Activated T-helper 1 cell treated with anti-CD3 and anti-CD28 coated beads, Interleukin-2, amount 50 U/mL, for 16 hours (primary cell): ENCODE measurements at places on chromosomes 16 and 17.
A peak's percentile ranks its signal among the peaks of the same experiment; 100 is the strongest.

DNA sequence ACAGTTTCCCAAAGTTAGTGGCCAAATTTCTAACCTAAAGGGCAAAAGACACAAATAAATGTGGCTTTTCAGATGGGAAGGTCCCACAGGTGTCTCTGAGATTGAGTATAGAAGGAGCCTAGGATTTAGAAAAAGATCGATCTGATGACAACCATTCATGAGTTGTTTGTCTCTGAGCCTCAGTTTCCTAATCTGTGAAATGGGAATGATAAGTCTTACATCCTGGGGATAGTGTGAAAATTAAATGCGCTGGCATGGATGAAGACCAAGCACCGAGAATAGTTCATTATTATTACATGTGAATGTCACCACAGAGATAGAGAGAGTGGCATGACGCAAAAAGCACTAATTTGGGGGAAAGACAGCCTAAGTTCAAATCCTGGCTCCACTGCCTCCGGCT, 7.2 kb downstream of the CDH5 start:
- no peak for DNase-seq

DNA sequence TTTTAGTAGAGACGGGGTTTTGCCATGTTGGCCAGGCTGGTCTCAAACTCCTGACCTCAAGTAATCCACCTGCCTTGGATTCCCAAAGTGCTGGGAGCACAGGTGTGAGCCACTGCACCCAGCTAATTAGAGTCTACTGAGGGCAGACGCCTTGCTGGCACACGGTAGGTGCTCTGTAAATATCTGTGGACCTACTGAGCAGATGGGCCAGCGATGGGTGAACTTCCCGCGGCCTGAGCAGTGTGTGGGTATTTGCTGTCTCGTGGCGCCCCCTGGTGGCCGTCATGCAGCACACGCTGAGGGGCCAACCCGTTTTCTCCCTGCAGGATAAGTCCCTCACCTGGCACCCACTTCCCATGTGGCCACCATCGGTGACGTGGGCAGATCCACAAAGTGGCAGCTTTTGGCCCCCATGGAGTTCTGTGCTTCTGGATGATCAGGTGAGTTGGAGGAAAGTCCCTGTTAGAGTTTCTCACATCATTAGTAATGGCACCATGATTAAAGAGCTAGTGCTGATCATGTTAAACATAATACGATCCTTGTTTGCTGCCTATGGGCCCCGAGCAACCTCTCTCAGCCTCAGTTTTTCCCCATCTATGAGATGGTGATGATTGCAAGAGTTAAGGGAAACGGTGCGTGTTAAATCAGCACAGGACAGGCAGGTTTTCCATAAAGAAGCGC, 40.7 kb downstream of the ZDHHC7 start:
- DNase-seq = peak; percentile 66

DNA sequence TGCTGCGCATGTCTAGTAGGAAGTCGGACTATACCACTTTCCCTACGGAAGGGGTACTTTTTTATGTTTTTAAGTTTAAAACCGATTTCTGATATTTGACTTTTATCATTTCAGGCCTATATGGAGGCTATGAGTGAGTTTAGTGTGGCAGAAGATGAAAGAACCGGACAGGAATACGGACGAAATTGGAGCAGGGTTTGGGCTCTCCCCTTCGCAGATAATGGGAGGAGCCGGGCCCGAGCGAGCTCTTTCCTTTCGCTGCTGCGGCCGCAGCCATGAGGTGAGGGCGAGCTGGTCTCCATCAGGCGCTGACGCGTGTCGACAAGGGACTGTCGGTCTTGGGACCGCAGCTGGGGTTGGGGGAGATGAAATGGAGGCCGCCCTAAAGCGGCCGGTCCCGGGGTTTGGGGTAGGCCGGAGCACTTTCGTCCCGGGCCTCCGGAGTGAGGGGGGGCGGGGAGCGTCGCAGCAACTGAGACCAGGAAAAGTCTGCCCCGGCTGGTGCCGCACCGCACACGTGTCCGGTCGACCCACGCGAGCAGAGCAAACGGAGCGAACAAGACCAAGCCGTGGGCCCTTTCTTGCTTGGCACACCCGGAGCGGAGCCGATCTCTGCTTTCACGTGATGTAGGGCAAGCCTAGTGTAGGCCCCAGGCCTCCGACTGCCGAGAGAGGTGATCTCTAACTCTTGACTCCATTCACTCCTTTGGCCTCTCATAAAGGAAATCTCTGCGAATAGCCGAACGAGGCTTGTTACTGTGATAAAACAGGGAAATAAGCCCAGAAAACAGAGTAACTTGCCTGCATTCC, at the start of gene RPL19:
Gene RPL19, plus strand, starts transcription at position 214 of the 810 bp plus-strand sequence. Its CDS starts 62 bp downstream, at position 276.
- peak; percentile 65 for DNase-seq

GRCh38 chr17:73560661-73561060, 83.6 kb downstream of the SDK2 start:
- no peak for DNase-seq

- no peak for DNase-seq
Measured at GRCh38 chr17:48426019-48426665, 3.9 kb downstream of the SKAP1 start.

- no peak for DNase-seq
Measured at GRCh38 chr16:4640572-4641305, 16.1 kb downstream of the MGRN1 start.

GRCh38 chr17:834136-834535, 52.0 kb downstream of the MRM3 start:
- no peak for DNase-seq

DNA sequence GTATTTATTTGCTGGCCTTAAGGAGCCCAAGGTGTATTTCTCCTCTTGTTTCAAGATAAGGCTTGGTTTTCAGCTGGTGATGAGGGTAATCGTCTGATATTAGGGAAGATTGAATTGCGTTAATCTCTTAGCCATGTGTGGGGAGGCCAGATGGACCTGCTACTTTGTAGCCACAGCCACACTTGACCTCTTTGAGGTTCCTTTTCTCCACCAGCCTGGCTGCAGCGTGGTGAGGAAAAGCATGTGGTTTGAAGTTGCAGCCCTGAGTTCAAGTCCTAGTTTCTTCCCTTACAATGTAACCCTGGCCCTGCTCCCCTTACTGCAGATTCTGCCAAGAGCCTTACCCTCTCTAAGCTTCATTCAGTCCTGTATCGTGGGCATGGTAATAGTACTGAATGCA, 3.1 kb downstream of the MINK1 start:
- no peak for DNase-seq

DNA sequence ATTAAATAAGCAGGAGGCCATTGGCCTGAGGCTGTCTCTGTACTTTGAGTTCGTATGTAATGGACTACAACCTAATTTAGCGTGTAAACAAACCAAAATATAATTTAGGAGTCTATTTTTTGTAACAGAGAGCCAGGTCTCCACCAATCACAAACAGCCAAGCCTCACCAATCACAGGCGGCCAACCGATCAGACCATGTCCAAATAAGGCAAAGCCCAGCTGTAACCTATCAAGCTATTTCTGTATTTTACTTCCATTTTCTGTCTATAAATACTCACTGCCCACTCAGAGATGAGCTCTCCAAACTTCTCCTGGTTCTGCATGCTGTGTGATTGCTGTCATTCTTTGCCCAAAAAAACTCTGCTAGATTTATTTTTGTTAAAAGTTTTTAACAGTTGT, 322.7 kb downstream of the NPIPA8 start:
- DNase-seq = no peak

GRCh38 chr17:42287977-42288802, at the start of gene STAT5A:
TSS of gene STAT5A (plus strand) at chr17:42288498. CDS start at chr17:42289412, 914 bp downstream.
- DNase-seq = peak; percentile 71

DNA sequence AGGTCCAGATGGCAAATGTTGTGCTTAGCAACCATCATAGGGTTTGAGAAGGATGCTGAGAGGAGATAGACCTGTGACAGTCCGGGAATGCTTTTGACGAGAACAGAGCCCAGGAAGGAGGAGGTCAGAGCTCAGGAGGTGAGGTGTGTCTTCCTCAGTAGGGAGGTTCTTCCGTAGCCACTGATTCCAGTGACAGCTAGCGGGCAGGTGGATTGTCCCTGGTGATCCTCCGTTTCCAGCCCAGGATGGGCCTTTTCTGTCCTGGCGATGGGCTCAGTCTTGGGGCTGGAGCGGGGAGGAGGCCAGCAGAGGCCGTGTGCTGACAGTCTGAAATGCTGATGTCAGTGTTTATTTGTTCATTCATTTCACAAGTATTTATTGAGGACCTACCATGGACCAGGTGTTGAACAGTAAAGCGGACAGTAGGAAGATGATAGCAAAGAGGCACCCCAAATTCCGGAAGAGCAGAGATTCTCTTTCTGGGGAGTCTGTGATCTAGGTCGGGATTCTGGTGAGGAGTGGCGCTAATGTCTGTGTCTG, 38.8 kb downstream of the KIAA0513 start:
- no peak for DNase-seq

DNA sequence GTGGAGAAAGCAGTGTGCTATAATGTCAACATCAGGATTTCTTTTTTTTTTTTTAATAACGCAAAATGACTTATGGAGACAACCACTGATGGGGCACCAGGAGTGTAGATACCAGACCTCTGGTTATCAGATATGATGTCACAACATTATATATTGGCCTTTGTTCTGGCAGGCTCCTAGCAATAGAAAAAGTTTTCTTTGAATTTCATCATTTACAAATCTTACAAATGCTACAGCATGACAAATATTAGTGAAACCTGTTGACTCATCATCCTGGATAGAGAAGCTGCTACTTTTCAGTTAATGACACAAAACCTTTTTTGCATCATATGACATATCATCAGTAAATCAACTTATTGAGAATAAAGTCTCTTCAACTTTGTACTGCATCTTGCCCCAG, 6.1 kb downstream of the THUMPD1 start:
- no peak for DNase-seq

DNA sequence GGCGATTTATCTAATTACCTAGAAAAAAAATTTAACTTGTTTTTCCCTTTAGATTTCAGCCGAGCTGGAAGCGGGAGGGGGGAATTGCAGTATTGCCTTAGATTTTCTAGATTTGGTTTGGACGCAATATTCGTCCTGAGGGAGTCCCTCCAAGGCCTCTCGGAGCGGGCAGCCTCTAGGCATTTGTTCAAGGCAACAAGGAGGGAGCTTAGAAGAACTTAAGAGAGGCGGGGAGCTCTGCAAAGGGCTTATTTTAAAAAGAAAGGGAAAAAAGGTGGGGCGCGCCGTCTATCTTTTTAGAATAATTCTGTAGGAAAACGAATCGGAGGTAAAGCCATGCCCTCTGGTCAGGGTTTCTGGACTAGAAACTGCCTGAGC, 407 bp upstream of the TMEM94 start:
- no peak for DNase-seq

- no peak for DNase-seq
Measured at GRCh38 chr16:68563631-68564381, 24.7 kb downstream of the ZFP90 start.

DNA sequence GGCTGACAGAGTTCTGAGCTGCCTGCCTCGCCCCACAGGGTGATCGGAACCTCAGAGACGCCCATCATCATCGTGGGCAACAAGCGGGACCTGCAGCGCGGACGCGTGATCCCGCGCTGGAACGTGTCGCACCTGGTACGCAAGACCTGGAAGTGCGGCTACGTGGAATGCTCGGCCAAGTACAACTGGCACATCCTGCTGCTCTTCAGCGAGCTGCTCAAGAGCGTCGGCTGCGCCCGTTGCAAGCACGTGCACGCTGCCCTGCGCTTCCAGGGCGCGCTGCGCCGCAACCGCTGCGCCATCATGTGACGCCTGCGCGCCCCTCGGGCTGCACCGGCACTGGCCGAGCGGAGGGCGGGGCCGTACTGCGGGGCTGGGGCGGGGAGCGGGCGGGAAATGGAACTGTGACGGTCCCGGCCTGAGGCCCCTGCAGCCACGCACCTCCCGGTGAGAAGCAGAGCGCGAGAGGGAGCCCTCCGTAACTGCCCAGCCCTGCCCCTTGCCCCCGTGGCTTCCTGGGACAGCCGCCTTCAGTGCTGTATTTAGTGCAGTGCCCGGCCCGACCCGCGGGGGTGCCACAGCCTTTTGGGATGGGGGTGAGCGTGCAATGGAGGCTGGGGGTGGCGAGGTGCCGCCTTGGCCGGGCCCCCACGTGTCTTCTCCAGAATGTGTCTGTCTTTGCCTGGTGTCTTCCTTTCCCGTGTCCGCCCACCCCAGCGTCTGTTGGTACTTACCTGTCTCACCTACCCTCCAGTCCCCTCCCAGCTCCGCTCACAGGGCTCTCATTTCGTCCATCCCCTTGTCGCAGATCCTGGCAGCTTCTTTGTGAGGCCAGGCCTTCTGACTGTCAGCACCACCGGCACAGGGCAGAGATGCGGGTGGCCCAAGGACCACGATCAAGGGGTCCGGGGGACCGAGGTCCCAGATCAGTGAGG, 9.8 kb downstream of the RASL10B start:
- no peak for DNase-seq

- DNase-seq = no peak
Measured at GRCh38 chr16:81096715-81097208, 567 bp upstream of the GCSH start.

GRCh38 chr17:1716912-1717695, 6.9 kb upstream of the TLCD2 start:
- DNase-seq = peak; percentile 76

DNA sequence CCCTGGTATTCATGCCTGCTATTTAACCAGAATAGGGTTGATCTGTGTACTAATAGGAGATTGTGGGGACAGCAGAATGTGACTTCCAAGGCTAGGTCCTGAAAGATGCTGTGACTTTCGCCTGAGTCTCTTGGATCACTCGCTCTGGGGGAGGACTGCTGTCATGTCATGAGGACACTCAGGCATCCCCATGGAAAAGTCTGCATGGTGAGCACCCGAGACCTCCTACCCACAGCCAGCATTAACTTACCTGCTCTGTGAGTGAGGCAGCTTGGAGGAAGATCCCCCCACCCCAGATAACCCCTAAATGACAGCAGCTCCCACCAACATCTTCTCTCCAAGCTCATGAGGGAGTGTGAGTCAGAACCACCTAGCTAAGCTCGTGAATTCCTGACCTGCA, 30.3 kb upstream of the C16orf78 start:
- no peak for DNase-seq

DNA sequence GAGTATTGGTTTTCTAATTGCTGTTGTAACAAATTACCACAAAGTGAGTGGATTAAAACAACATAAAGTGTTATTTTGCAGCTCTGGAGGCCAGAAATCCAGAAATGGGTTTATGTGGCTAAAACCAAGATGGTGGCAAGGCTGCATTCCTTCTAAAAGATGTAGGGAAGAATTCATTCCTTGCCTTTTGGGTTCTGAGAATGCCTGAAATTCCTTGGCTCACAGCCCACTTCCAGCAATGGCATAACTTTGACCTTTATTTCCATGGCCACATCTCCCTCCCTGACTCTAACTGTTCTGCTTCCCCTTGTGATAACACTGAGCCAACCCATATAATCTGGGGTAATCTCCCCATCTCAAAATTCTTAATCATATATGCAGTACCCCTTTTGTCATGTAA, 269.6 kb upstream of the RPL38 start:
- no peak for DNase-seq

GRCh38 chr17:82767041-82767754, 15.3 kb downstream of the TBCD start:
- DNase-seq = no peak
